RPMI7951 (cell line): ENCODE measurements at places on chromosomes 2 and 18.

DNA sequence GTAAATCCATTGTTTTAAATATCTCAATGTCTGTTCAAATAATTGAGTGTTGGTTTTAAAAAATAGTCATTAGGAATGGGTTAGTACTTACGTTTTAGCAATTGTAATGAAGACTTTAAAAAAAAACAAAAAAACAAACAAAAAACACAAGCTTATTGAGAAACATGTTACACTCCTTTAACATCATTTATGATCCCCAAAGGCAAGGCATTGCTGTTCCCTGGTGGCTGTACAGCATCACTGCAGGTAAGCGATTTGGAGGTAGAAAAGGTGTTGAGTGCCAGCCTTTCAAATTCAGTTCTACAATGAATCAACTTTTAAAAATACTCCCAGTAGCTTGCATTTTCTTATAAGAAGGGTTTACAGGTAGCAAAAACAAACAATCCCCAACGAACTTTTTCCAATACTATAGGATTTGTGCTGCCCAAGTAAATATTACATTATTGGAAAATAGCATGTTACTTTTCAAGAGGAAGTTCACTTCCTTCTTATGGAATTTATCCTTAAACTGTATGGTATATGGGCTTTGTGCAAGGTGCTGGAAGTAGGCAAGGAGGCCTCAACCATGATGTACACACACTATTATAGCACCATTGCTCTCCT is 27.5 kb downstream of the CNRIP1 start:
- peak; percentile 12 for DNase-seq

DNA sequence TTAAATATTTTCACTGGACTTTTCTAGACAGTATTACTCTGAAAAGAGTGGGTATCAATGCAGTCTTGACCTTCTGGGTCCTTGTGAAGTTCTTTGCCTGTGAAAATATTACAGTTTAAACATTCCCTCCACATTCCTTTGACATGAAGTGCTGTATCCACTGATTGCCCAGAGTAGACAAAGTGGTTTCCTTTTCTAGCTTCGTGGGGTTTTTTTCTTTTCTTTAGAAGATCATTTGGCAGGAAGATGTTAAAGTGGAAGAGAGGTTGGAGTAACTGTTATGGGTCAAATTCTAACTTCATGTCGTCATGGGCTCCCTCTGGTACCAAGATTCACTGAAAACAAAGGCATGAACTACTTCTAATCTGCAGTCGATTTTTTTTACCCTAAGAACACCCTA is 496.9 kb downstream of the EPHA4 start:
- DNase-seq: peak; percentile 7

GRCh38 chr18:78766651-78767533 is 212.7 kb upstream of the SALL3 start:
- DNase-seq: no peak

- DNase-seq: no peak
These were observed 134.0 kb downstream of the HDAC4 start for GRCh38 chr2:239266779-239267287.

DNA sequence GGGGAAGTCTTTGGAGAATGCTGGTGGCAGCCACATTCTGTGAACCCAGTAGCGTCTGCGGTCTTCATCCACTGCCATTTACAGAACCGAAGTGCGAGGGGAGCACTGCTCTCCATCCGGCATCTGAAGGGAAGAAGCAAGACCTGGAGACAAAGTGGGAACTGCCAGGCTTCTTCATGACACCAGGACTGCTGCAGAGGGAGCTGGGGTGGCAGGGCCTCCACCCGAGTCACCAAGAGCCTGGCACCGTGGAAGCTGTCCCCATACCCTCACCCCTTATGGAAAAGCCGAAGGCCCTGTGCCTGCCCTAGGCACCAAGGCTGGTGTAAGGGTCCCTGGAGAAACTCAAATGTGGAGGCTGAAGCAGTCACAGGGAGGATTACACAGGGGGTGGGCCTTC is 79.8 kb downstream of the CIB4 start:
- no peak for DNase-seq

DNA sequence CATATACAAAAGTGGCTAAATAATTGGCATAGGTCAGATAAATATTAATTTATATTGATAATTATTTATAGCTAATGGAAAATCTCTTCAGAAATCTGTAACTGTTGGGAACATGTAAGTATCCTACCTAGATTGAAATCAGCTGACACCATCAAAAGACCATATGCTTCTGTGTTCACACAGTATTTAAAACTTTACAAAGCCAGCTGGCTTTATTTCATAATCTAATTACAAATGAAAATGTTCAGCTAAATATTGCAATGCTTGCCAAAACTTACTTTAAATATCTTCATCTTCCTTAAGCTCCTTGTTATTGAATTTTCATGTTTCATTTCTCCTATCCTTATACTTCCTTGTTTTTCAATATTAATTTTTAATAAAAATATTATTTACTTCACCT is 190.9 kb upstream of the DOK6 start:
- no peak for DNase-seq
